ENCODE measurements at places on chromosomes 1 and 21.
A peak's percentile ranks its signal among the peaks of the same experiment; 100 is the strongest.

DNA sequence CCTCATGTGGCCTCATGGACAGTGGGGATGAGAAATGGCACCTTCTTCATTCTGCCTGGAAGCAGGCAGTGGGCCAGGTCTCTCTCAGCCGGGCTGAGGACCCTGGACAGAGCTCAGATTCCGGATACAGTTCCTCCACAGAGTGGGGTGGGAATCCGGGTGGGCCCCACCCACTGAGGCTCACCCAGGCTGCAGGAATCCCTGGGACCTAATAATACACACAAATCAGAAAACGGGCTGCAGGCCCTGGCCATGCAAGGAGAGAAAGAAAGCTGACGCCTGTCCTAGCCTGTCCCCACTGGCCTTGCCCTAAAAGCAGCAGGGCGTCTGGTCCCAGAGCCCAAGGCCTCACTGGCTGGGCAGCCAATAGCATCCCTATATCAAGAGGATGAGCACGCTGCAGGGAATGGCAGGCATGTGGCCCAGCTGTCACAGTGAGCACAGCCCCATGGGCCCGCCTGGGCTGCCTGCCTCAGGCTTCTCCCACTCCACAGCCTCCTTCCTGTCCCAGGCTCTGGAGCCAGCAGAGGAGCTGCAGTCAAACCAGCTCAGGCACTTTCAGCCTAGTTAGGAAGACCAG is 25.3 kb downstream of the ACTA1 start:
- DNase-seq: peak; percentile 16

DNA sequence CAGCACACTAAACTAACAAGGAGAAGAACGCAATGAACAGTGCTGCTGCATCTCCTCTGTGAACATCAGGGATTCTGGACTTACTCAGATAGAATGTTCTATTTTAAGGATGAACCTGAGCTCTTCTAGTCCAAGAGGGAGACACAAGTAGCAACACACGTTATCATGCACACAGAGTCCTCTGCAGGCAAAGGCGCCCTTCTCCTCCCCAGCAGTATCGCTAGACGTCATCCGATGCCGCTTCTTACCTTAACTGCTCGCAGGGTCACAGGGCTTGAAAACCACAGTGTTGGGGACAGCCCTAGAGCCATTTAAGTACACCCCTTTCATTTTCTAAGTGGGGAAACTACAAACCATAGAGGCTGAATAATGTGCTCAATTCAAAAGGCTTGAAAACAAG is 74.5 kb downstream of the HIVEP3 start:
- DNase-seq: no peak

DNA sequence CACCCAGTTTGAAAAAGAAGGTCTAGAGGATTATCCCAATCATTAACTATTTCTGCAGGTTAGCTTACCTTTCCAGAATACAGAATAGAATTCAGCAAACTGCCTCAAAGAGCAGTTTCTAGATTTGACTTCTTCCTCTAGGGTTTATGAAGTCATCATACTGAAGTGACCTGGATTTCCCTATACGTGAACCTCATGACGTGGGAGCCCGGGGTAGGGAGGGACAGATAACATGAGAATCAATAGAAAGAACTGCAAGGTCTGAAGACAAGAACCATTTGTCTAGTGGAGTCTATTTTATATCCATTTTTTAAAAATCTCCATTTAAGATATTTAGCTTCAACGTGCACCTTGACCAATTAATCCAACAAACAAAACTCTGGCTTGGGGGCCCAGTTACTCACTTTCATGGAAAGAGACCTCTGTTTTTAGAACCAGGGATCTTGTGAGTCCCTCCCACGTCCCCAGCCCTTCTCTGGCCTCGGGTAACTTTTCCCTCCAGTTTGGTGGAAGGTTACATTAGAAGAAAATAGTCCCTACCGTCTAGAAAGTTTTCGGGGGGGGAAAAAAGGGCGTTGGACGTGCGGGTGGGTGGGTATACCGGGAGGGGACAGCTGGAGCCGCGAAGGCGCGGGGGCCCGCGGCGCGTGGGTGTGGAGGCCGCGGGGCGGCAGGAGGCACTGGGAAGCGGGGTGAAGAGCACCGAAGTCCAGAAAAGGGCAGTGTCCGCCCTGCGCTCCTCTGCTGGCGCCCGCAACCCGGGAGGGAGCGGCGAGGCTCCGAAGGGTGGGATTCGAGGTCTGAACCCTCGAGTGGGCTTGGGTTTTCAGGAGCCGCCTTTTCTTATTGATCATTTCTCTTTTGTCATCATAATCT is 13.8 kb upstream of the POGZ start:
- DNase-seq: peak; percentile 57

- no peak for DNase-seq
These were observed 87.7 kb upstream of the GADD45A start for GRCh38 chr1:67597336-67597735.

DNA sequence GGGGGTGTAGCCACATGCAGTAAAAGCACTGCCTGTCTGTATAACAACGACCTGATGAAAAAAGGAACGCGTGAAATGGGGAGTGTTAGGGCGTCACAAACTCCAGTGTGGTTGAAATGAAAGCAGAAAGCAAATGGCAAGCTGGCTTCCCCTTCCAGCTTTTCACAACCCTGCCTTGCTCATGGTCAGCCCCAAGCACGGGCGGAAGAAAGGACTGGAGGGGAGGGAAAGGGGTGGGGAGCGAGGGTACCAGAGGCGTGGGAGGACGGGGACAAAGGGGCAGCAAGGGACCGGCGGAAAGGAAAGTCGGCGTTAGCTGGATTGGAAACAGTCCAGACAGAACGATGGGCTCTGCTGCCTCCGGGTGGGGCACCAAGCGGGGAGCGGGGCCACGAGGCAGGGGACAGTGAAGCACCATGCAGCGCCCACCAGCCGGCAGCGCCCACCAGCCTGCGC is 9.6 kb downstream of the VPS26C start:
- peak; percentile 24 for DNase-seq

- DNase-seq: no peak
These were observed 3.8 kb upstream of the EDN2 start for GRCh38 chr1:41488040-41488951.

DNA sequence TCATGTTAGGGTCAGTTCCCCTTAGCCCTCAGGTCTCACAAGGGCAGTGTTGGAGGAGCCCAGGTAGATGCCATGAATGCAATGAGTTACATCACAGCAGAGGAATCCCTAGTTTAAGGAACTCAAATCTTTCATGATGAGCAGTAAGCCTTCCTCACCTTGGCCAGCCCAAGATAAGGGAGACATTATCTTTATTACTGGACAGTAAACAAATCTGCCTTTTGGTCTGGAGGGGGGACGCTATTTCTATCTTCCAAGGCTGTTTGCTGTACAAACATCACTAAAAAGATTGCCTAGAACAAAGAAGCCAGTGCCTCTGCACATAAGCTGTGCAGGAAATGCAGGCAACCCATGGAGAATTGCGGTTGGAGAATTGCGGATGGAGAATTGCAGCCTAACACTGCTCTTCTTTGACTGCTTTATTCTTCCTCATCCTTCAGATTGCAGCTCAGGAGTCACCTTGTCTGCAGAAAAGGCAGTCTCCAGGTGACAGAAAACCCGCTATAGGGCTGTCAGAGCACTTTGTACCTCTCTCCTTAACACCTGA is 2.3 kb upstream of the CHI3L1 start:
- no peak for DNase-seq

GRCh38 chr1:172380441-172381244 is 39.8 kb upstream of the C1orf105 start:
- DNase-seq: peak; percentile 37

- no peak for DNase-seq
These were observed 363.6 kb upstream of the CAMK1G start for GRCh38 chr1:209219791-209220524.
